Caki2 (cell line): ENCODE measurements at places on chromosomes 4 and X.
A peak's percentile ranks its signal among the peaks of the same experiment; 100 is the strongest.

GRCh38 chr4:7769396-7770223, 170.1 kb downstream of the AFAP1 start:
- no peak for DNase-seq

- DNase-seq: no peak
Observed at GRCh38 chr4:183430317-183430993, 14.0 kb upstream of the CDKN2AIP start.

DNA sequence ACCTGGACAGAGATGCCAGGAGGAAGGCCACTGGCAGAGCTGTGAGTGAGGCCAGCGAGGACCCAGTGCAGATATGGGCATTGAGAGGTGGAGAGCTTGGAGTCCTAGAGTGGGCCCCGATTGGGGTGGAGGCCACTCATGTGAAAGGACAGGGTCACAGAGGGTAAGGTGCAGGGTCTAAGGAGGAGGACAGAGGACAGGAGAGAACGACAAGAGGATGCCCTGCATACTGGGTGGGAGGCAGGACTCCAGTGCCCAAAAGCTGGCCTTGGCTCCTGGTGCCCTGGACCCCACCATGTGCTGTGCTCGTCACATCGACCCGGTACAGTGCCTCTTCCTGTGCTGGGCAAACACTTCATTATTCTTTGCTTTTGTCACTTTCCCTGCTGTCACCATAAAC, 66.7 kb downstream of the NAT8L start:
- no peak for DNase-seq

DNA sequence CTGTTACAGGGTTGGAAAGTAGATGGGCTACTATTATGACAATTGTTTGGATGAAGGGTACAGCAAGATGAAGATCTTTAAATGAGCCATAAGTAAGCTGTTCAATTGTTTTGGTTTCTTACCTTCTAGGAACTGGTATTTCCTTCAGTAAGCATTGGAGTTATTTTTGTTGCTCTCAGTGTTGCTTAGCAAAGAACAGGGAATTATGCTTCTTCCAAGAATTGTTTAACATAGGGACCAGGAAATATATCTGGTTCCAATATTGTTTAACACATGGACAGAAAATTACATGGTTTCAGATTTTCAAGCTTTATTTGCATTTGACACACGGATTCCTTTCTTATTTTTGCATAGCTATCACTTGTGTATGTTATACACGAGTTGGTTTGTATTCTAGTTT, 1999.0 kb downstream of the ARAP2 start:
- no peak for DNase-seq

GRCh38 chr4:86358257-86358656, 1.6 kb downstream of the MAPK10 start:
- no peak for DNase-seq

DNA sequence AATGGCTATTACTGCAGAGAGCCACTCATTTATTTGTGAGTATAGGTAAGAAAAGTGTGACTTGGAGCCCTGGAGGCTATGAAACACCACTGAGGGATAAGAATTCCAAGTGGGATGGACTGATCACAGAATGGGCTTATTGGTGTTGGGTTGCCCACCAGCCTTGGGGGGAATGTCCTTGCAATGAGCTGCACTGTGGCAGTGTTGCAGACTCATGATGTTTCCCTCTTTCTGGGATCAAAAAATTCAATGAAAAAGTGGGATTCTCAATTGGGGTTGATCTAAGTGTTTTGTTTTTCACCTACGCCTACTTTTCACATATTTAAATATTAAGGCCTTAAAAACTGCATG, 1024.5 kb upstream of the PCDH10 start:
- DNase-seq: no peak

GRCh38 chrX:65679071-65679540, 11.7 kb downstream of the MSN start:
- DNase-seq: no peak

DNA sequence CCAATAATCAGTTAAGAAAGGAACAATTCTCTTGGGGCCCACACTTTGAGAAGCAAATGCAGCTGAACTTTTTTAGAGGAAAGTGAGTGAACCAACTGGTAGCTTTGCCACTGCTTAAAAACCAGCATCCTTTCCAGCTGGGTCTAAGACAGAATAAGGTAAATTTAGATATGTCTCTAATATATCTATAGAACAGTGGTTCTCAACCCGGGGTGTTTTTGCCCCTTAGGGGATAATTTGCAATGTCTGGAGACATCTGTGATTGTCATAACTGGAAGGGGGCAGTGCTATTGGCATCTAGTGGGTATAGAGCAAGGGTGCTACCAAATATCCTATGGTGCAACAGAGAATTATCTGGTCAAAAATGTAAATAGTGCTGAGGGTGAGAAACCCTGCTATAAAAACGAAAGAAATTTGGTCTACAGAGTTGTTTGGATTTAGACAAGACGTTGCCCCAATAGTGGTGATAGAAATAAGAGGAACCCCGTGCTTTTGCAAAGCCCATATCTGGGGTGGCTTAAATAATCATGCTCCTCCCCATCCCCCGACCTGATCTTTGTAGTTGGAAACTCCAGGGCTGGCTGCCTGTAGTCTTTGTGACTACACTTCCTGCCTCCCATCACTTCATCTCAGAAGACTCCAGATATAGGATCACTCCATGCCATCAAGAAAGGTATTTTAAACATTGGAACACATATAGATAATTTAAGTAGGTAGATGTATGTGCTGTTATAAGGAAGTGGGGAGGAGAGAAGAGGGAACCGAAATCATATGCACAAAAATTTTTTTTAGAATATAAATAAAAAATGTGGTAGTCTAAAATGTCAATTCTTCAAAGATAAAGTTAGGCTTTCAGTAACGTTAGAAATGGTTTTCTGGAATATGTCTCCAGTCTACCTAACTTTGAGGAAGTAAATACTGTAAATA, at the start of gene TLR7:
Gene TLR7, plus strand, starts transcription at position 622 of the 927 bp plus-strand sequence. CDS start 507 bp downstream, outside the sequence.
- no peak for DNase-seq

- no peak for DNase-seq
Observed at GRCh38 chr4:36332782-36333131, 51.3 kb downstream of the DTHD1 start.

GRCh38 chr4:124973716-124974115, 261.2 kb upstream of the ANKRD50 start:
- DNase-seq: no peak

- DNase-seq: no peak
Observed at GRCh38 chr4:112735474-112735951, 98.6 kb downstream of the LARP7 start.

GRCh38 chrX:9578083-9578779, 113.4 kb downstream of the TBL1X start:
- DNase-seq: no peak

DNA sequence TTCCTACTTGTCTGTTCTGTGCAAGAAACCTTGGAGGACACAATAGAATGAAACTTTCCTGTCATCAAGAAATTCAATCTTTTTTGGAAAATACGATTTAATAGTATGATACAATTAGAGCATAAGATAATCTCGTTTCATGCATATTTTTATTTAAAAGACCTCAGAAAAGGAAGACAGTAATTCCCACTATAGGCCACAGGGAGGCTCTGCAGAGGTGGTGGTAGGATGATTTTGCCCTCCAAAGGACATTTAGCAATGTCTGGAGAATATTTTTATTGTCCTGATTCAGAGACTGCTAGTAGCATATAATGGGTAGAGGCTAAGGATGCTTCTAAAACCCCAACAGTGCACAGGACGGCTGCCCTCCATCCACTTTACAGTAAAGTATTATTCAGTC, 68.7 kb downstream of the PAK3 start:
- DNase-seq: no peak

DNA sequence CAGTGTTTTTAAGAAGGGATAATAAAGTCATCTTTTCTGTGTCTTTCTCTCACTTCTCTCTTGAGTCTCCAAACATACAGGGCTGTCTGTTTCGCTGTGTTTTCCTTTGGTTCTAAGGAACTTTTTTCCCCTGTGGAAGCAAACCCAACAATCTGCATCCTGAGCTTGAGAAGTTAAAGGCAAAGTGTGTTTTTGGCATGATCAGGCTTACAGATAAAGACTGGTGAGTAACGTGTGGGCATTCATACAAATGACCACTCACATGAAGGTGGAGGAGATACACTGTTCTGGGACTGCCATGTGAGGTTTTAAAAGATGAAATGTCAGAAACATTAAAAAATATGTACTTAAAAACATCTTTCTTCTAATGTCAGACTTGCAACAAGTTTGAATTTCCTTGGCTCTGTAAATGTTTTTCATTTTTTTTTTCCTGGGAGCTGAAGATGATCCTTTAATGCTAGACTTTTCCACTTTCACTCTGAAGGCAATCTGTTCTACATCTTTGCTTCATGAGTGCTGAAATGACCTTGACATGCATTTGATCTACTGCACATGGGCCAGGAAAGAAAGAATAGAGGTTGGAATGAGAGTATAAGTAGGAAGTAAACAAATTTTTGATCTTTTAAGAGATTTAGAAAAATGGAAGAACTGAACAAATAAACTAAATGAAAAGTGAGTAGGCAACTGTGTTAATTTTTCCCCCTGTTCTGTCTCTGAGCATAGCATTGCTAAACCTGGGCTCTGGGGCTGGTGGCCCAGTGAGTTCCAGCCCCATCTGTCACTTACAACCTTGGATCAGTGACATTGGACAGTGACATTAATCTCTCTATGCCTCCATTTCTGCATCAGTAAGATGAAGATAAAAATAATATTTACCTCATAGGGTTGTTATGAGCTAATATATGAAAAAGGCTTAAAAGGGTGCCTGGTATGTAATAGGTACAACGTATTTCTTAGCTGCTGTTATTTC, 151.1 kb upstream of the TBC1D9 start:
- DNase-seq: no peak

- DNase-seq: no peak
Observed at GRCh38 chrX:40571600-40571999, 9.2 kb upstream of the ATP6AP2 start.

DNA sequence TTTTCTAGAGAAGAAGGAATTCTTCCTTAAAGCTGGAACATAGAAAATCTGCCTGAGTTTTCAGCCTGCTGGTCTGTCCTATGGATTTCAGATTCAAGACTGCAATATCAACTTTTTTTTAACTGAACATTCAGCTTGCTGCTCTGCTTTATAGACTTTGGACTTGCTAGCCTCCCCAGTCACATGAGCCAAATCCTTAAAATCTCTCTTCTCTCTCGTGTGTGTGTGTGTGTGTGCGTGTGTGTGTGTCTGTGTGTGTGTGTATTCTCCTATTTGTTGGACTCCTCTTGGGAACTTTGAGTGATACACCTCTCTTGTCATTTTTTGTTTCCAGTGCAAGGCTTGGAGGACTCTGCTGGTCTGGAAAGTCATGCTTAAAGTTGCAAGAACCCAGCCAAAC, 6.8 kb upstream of the TBC1D19 start:
- DNase-seq: no peak

DNA sequence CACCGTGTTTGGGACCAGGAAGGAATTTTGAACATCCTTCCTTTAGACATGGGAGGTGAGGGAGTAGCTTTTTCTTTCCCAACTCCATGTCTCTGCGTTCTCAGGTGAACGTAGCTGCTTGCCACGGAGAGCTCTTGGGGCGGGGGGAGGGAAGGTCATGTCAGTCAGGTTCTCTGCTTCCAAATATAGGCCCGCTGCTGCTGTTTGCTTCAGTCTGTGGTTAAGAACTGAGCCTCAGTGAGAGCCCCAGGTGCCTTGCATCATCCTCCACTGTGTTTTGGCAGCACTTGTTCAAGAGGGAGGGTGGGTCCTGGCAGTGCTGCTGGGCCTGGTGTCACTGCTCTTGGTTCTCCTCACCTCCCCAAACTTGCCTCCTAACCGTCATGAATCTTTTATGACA, 46.5 kb downstream of the HADH start:
- DNase-seq: no peak

GRCh38 chr4:73193659-73194058, 64.9 kb downstream of the ANKRD17 start:
- DNase-seq: no peak

- DNase-seq: peak; percentile 93
Observed at GRCh38 chr4:68732653-68733466, 62.4 kb upstream of the UGT2B15 start.

DNA sequence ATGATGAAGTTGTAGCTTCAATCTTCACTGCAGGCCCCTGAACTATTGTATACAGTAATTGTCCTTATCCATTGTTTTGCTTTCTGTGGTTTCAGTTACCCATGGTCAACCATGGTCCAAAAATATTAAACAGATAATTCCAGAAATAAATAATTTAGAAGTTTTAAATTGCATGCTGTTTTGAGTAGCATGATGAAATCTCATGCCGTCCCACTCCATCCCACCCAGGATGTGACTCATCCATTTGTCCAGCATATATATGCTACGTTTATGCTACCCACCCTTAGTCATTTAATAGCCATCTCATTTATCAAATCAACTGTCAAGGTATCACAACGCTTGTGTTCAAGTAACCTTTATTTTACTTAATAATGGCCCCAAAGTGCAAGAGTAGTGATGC, 34.5 kb downstream of the IQCM start:
- peak; percentile 59 for DNase-seq

DNA sequence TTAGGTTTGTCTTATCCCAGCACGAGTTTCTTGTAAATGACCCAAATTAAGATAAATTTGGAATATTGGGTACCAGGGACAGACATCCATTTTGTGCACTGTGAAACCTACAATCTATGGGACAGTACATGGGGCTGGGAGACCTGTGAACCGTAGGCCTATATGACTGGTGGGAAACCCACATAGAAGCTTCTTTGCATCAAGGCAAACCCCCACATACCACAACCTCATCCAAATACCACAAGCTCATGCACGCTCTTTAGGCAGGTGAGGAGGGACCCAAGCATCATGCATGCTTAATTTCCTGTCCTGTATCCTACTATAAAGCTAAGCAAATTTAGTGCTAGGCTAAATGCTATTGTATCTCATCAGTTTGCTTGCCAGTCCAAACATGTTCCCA, 47.8 kb downstream of the NIPAL1 start:
- no peak for DNase-seq

- DNase-seq: no peak
Observed at GRCh38 chrX:124475358-124475757, 129.0 kb downstream of the SH2D1A start.

- DNase-seq: peak; percentile 67
Observed at GRCh38 chrX:101617211-101618191, at the start of gene ARMCX6. TSS of gene ARMCX6 (minus strand) at chrX:101618000. CDS start at chrX:101616620, 1,380 bp downstream.

DNA sequence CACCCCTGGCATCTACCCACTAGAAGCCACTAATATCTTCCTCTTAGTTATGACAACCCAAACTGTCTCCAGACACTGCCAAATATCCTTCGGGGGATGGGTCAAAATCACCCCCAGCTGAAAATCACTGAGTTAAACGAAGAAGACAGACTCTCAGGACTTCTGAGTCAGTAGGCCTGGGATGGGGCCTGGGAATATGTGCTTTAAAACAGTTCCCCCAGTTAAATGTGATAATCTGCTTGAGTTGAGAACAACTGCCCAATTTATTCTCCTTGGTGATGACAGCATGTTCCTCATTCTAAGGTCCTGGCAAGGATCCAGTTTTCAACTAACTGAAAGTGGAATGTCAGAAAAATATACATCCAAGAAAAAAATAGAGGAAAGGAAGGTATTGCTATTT, 52.4 kb downstream of the CBLL2 start:
- no peak for DNase-seq
